GM13977 (cell line): ENCODE measurements at places on chromosomes 12 and 14.
A peak's percentile ranks its signal among the peaks of the same experiment; 100 is the strongest.

DNA sequence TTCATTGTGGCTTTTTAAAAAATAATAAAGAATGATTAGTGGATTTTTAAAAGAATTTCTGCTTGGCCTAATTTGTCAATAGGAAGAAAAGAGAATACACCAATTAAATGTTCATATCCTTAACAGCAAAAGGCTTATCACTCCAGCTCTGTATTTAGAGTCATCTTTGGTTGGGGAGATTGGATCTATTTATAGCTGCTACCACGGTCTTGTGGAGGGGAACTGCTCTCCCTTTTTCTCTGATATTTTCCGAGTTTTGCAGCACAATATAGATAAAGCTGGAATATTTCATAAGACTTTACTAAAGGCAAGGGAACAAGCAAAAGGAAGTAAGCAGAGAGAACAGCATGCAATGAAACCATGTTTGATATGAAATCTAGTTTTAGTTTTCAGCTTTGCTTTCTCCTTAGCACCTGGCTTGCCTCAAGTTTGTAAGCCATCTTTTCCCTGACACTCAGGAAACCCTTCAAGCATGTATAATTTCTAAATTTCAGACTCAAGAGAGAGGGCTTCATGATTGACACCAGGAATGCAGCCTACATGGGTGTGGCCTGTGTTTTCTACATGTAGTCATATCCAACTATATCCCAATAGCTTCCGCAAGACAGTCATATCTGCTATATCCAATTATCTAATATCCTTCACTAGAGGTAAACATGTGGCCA lies 35.2 kb downstream of the BRMS1L start:
- no peak for DNase-seq

DNA sequence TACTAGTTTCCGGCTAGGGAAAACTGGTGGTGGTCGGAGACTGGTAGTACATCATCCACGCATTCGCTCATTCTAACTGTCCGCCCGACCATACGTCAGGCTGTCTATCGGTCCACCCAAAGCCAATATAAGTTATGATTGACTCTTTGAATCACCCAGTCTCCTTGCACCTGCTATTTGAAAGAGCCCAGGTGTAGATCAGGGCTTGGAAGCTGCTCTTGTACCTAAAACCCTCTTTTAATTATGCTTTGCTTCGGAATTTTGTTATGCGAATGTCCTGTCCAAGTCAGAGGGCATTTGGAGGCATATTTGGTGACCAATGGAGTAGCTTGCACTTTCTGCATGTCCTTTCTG lies 5.7 kb upstream of the NKX2-1 start:
- no peak for DNase-seq

- DNase-seq, result peak; percentile 9
Observed at GRCh38 chr12:1995205-1995896, 8.9 kb downstream of the DCP1B start.

- no peak for DNase-seq
Observed at GRCh38 chr12:41274643-41275042, 86.5 kb downstream of the PDZRN4 start.

- no peak for DNase-seq
Observed at GRCh38 chr12:89250213-89250612, 102.1 kb downstream of the DUSP6 start.

GRCh38 chr14:48251290-48251689 lies 575.9 kb upstream of the MDGA2 start:
- no peak for DNase-seq

GRCh38 chr12:51917746-51918453 lies 10.6 kb downstream of the ACVRL1 start:
- DNase-seq, result no peak

DNA sequence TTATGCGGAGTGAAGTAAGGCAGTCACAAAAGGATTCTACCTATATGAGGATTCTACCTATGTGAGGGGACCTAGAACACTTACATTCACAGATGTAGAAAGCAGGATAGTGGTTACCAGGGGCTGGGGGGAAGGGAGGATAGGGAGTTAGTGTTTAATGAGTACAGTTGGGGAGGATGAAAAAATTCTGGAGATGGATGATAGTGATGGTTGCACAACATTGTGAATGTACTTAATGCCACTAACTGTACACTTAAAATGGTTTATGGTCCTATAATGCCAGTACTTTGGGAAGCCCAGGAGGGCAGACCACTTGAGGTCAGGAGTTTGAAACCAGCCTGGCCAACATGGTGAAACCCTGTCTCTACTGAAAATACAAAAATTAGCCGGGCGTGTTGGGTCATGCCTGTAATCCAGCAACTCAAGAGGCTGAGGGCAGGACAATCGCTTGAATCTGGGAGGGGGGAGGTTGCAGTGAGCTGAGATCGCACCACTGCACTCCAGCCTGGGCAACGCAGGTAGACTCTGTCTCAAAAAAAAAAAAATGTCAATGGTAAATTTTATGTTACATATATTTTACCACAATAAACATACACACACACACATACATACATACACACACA lies 25.4 kb downstream of the SVOP start:
- no peak for DNase-seq

- no peak for DNase-seq
Observed at GRCh38 chr12:3931776-3932175, 58.6 kb upstream of the PARP11 start.

GRCh38 chr12:58253663-58254062 lies 312.3 kb downstream of the ATP23 start:
- DNase-seq, result no peak

DNA sequence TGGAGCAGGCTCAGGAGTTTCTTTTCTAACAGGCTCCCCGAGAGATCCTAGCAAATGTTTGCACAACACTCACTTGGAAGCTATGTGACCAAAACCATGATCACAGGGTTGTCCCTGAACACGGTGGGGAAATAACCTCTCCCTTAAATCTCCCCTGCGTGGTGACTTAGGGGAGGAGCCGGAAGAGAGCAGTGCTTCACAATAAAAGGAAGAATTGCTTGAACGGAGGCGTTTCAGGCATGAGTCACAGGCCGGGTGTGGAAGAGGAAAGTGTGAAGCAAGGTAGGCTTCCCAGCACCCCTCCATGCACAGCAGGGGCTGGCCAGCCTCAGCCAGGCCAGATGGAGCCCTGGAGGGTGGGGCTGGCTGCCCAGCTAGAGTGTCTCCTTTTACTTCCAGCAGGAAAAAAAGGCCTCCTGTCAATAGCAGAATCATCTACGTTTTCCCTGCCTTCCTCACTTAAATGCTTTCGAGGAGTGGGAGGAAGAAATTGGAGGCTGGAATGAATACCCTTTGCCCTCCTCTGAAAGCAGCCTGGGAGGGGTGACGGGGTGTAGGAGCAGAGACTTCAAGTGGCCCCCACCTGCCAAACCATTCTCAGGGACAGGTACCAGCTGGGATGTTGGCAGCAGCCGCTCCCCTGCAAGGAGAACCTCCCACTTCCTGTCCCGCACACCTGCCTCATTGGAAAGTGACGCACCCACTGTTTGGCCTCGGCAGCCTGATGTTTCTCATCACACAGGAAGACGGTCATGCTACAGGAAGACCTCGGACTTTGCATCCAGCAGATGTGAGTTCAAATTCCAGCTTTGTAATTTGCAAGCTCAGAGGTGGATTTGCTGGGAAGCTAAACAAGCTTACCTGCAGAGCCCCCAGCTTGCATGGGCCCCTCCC lies 30.1 kb upstream of the PPP2R5C start:
- peak; percentile 73 for DNase-seq

- DNase-seq, result no peak
Observed at GRCh38 chr12:101695706-101696105, 1.7 kb upstream of the CHPT1 start.

DNA sequence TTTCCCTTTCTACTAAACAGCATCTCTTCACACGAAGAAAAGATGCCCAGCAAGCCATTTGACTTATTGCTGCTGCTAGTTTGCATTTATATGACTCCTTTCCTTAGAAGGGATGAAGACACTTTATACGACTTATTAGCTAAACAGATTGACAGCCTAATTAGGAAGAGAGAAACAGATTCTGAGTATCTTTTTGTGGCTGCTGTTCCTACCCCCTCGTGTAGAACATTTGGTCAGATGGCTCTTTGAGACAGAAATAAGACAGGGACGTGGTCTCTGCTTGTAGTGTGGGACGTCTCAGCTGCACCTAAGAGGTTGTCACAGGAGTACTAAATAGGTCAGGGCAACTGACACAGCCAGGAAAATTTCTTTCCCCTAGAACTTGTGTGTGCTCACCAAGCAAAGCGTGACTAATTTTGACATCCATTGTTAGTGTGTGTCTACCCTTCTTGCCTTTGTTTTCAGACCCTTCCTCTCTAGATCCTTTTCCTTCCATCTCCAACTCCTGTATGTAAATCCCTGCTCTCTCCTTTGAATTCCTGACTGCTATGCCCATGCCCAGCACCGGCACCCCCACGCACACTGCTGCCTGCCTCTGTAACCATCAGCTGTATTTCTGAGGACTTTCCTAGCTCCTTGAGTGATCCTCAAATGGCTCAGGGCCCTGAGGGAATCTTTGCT lies 83.2 kb downstream of the DAD1 start:
- DNase-seq, result peak; percentile 37

GRCh38 chr14:100775831-100776591 lies 49.3 kb downstream of the DLK1 start:
- DNase-seq, result peak; percentile 9

DNA sequence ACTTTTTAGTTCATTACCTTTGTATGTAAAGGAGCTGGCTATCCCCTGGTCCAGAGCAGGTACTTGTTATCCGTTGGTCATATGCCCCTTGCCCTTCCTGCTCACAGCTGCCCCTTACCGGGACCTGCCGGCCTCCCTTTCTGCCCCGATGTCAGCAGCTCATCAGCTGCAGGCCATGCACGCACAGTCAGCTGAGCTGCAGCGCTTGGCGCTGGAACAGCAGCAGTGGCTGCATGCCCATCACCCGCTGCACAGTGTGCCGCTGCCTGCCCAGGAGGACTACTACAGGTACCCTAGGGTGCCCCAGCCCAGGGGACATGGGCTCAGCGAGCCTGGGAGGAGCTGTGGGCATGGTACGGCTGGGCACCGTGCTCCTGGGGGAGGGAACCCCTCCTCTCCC lies 2.3 kb upstream of the RNU7-1 start:
- DNase-seq, result no peak

DNA sequence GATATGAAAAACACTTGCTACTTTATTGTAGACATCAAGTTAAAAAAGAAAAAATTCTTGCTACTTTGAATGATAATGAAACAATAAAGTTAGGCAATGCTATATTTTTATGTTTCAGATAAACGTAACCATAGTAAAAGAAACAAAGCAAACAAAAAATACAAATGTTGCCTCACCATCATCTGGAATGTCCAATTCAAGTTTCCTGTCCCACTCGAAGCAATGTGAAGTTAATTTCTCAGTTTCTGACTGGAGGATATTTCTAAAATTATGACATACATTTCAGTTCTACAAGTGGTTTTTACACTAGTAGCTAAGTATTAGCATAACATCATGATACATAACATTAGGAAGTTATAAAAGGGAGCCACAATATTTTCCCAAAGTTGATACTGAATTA lies 20.9 kb downstream of the DLGAP5 start:
- DNase-seq, result no peak

- no peak for DNase-seq
Observed at GRCh38 chr12:75908961-75909605, 122.5 kb downstream of the PHLDA1 start.

DNA sequence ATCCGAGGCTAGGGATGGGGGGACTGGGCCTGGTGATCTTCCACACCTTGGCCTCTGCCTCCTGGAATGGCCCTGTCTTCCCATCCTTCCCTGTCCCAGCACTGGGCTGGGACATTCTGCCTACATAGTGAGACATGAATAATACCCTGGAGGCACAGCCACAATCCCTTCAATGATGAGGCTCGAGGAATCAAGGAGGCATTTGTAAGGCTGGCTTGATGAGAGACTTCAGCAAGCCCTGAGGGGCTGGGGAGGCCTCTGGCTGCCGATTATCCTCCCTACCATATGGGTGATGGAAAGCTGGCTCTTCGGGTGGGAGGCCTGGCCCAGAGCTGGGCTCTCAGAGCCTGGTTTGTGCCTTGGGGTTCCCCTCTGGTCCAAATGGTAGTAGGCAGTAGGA lies 92.5 kb downstream of the CALM1 start:
- DNase-seq, result peak; percentile 2

GRCh38 chr12:24928131-24928530 lies 20.8 kb downstream of the BCAT1 start:
- DNase-seq, result no peak

- no peak for DNase-seq
Observed at GRCh38 chr12:26204612-26205289, 9.4 kb downstream of the SSPN start.

- DNase-seq, result no peak
Observed at GRCh38 chr12:82919388-82920054, 232.8 kb downstream of the TMTC2 start.

- no peak for DNase-seq
Observed at GRCh38 chr14:98944989-98945388, 327.0 kb downstream of the BCL11B start.

GRCh38 chr12:116336542-116337065 lies 59.1 kb upstream of the MED13L start:
- peak; percentile 85 for DNase-seq

- DNase-seq, result no peak
Observed at GRCh38 chr12:120719496-120720233, 6.0 kb upstream of the ACADS start.

DNA sequence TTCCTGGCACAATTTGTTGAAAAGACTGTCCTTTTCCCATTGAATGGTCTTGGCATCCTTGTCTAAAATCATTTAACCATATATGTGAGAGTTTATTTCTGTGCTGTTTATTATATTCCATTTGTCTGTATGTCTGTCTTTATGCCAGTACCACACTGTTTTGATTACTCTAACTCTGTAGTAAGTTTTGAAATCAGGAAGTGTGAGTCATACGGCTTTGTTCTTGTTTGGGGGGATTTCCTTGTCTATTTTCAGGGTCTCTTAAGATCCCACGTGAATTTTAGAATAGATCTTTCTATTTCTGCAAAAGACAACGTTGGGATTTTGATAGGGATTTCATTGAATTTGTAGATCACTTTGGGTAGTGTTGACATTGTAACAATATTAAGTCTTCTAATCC lies 88.5 kb downstream of the MYRFL start:
- no peak for DNase-seq

- DNase-seq, result no peak
Observed at GRCh38 chr14:47590767-47591495, 84.5 kb downstream of the MDGA2 start.

- no peak for DNase-seq
Observed at GRCh38 chr12:28975564-28976340, 173.3 kb upstream of the FAR2 start.

GRCh38 chr14:23101213-23101970 lies 3.4 kb downstream of the CIROP start:
- no peak for DNase-seq

GRCh38 chr14:92770484-92770883 lies 22.1 kb upstream of the LGMN start:
- no peak for DNase-seq
